Iris pigment epithelial cell (primary cell): ENCODE measurements at places on chromosomes 2 and 18.

GRCh38 chr18:13289481-13290205, 71.1 kb downstream of the LDLRAD4 start:
- DNase-seq = no peak

DNA sequence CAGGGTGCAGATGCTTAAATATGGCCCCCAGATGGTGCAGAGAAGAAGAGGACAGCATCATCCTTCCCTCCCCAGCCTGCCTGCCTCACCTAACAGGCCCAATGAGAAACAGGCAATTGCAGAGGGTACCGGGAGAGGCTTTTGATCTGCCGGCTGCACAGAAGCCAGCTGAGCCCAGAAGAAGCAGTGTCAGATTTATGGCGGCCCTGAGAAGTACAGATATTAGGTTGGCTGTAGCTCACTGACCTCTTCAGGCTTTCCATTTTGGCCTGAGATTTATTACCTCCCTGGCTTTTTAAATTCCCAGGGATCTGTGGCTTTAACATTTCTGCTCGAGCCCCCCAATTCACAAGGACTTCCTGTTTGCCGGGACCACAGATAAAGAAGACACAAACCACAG, 278.7 kb downstream of the EN1 start:
- no peak for DNase-seq

DNA sequence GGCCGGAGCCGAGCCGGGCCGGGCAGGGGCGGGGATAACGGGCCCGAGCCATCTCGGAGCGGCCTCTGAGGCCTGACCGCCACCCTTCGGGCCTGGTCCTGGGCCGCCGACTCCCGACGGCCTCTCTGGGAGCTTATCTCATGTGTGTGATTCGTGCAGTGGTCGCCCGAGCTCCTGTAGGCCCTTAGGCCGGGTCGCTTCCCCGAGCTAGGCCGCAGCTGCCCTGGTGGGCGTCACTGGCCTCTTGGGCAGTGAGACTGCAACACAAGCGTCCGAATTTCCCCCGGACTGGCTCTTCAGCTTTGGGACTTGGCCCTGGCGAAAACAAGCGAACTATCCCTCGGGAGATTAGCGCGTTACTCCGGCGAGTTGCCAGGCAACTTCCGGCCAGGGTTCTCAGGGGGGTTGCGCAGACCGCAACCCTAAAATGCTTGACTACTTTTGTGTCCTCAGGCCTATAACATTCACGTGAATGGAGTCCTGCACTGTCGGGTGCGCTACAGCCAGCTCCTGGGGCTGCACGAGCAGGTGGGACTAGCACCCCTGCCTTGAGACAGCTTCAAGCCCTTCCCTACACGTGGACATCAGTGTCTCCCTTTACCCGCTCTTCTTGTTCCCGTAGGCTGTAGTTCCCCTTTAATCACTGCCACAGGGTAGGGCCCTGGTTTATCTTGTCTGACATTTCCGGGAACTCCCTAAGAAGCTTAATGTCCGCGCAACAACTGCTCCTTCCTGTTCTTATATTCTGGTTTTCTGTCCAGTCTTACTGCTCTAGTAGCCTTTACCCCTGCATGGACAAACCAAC, 602 bp downstream of the SNX17 start:
- DNase-seq = peak; percentile 75

GRCh38 chr2:201790291-201790690, 9.6 kb upstream of the ALS2 start:
- no peak for DNase-seq

DNA sequence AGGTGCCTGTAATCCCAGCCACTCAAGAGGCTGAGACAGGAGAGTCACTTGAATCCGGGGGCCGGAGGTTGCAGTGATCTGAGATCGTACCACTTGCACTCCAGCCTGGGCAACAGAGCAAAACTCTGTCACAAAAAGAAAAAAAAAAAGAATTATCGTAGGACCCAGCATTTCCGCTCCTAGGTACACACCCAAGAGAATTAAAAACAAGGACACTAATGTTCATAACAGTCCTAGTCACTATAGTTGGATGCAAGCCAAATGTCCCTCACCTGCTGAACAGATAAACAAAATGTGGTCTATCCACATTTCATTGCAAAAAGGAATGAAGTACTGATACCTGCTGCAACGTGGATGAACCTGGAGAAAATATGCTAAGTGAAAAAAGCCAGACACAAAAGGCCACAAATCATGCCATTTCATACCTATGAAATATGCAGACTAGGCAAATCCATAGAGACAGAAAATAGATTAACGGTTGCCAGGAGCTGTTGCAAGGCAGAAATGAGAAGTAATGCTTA, 21.2 kb downstream of the ADRA2B start:
- DNase-seq = no peak

- no peak for DNase-seq
Observed at GRCh38 chr2:132033365-132033764, 128.4 kb downstream of the ANKRD30BL start.
